ENCODE measurements at places on chromosomes 2 and 18.
A peak's percentile ranks its signal among the peaks of the same experiment; 100 is the strongest.

- DNase-seq = peak; percentile 79
Observed at GRCh38 chr18:61833387-61833786, 59.4 kb downstream of the RNF152 start.

DNA sequence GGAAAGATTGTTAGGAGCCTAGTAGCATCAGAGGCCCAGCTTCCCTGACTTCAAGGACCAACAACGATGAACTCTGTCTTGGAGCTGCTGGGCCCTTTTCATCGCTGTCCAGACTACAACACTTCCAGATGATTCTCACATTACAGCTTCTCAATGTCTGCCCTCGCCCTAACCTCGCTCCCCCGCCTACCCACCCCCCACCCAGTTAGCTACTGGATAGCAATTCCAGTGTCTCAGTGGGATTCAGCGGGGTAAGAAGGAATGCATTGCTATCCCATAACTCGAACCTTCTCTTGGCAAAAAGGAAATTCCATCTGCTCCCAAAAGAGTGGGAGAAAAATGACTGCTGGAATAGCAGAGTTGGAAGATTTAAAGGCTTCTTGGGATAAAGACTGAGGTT is 65.0 kb downstream of the RPL37A start:
- peak; percentile 84 for DNase-seq

GRCh38 chr2:96692094-96692971 is 47.5 kb downstream of the LMAN2L start:
- no peak for DNase-seq

DNA sequence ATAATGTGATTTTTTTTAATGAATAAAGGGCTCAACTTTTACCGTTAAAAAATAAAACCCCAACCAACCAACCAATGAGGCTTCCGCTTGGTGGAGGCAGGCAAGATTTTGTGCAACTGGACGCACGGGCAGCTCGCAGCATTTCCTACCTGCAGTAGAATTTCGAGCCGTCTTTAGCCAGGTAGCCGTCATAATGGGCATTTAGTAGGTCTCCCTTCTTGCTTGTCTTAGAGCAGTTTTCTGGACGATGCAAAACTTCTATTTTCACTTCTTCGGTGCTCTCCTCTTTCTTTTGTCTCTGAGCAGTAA is 316 bp downstream of the FKBP7 start:
- DNase-seq = peak; percentile 9

- DNase-seq = no peak
Observed at GRCh38 chr2:65604246-65604645, 171.8 kb upstream of the SPRED2 start.

- no peak for DNase-seq
Observed at GRCh38 chr2:74515271-74515980, 1.2 kb downstream of the TLX2 start.

DNA sequence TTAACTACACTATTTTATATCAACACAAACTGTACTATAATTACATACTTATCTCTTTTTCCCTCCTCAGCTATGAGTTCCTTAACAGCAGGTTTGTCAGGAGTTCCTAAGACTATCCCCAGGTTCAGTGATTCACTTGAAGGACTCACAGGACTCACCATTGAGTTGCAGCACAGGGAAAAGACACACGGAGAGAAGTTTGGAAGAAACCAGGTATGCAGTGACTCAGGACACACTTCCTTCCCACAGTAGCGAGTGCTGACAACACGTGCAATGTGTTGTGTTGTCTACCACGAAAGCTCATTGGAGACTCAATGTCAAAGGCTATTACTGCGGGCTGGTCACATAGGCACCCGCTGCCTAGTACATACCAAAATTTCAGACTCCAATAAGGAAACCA is 32.0 kb downstream of the MGAT4A start:
- DNase-seq = no peak

- no peak for DNase-seq
Observed at GRCh38 chr2:21981127-21981526, 857.4 kb downstream of the TDRD15 start.

DNA sequence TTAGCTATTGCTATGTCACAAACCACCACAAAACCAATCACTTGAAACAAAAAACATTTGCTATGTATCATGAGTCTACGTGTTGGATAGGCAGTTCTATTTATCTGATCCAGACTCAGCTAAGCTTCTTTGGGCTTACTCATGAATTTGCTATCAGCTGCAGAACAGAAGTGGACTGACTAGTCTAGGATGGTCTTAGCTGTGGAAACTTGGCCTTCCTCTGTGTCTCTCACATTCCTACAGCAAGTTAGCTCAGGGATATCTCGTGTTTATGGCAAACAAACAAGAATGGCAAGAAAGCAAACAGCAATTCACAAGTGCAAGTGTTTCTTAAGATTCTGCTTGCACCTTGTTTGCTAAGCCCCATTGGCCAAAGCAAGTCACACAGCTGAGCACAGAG is 288.0 kb upstream of the TNP1 start:
- no peak for DNase-seq

GRCh38 chr2:178473931-178474330 is 4.5 kb downstream of the FKBP7 start:
- peak; percentile 23 for DNase-seq

GRCh38 chr2:26907416-26907815 is 59.5 kb downstream of the DPYSL5 start:
- no peak for DNase-seq

GRCh38 chr2:111936881-111937280 is 38.5 kb downstream of the MERTK start:
- no peak for DNase-seq

- DNase-seq = peak; percentile 64
Observed at GRCh38 chr2:18950361-18950851, 361.0 kb upstream of the NT5C1B start.

DNA sequence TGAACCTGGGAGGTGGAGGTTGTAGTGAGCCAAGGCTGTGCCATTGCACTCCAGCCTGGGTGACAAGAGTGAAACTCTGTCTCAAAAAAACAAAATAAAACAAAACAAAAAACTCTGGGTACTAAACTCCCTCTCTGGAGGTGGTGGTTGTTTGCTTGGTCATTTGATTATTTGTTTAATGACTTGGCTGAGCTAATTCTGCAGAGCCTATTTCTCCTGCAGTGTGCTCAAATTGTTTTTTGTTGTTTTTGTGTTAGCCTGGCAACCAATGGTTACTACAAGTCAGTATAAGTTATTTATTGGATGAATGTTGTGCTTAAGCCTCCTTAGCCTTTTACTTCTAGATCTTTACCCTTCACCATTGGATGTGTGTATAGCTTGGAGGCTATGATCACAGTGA is 387.5 kb downstream of the ADCYAP1 start:
- no peak for DNase-seq

DNA sequence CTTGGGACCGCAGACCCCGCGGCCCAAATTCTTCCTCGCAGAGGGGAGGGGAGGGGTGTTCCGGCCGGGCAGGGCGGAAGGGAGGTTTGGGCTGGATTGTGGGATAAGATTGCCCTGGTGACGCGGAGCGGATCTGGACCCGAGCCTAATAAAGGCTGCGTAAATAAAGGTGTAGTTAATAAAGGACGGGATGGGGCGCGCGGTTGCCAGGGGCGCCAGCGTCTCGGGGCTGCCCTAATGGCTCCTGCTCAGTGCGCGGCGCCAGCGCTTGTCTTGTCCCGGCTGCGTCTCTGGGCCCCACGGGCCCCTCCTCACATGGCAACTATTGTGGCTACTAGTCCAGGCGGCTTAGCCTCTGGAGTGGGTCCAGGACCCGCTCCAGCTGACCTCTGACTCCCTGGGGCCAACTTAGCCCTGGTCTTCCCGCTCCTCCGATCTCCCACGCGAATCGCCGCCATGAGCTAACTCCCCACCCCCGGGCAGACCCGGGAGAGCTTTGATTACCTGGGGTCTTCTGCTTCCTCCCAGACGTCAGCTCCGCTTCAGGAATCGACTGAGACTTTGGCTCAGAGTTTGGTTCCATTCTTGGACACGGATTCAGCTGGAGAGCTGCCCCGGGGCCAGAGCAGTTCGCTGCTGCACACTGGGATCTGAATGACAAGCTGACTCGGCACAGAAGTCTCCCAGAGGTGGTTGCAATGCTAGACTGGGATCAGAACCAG is 36.5 kb downstream of the SLC25A52 start:
- no peak for DNase-seq

DNA sequence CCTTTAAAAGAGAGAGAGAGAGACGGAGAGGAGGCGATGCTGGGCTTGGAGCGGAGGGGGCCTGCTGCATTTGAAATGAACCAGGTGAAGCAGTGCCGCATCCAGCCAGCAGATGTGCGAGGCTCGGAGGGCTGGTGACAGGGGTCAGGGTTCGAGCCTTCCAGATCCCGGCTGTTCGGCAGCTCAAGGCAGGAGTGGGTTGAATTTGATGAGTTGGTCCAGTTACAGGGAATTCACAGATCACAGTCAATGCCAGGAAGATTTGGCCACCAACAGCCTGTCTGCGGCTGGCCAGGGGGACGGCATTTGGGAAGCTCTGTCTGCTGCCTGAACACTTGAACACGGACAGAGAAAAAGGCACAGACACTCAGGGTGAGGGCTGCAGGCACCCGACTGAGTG is 48.6 kb downstream of the PTGR3 start:
- DNase-seq = no peak

DNA sequence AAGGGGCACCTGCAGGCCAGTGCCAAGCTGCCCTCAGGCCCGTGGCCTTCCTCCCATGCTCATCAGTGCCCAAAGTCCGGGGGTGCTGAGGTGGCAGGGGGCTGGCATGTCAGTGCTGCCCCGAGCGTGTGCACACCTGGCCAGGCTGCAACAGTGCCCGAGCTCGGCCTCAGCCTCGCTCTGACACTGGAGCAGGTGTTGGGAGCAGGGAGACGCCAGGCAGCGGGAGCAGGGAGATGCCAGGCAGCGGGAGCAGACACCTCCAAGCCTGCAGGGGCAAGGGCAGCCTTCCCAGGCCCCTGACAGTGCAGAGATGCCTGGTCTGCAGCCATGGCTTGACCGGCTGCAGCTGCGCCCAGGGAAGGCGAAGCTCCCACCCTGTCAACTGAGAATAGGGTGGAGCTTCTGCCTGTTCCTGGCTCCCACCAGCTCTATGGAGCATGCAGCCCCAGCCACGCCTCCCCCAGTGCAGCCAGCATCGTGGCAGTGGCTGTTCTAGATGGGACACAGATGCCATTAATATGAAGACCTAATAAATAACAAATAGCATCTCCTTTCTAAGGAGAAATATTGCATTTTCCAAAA is 82.4 kb downstream of the DTNB start:
- DNase-seq = no peak

DNA sequence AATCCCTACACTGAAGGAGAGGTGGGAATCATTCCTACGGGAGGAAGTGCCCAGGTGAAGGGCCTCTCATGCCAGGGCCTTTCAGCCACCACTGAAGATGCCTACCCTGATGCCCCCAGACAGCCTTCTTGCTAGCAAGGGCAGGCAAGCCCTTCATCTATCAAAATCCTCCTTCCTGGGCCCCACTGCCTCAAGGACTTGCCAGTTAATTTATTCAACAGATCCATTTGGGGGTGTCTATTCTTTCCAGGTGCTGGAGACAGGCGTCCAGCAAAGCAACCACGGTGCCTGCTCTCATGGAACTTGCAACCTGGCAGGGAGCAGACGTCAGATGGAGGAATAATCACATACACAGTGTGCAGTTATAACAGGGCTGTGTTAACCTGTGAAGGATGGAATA is 95.5 kb downstream of the GYPC start:
- DNase-seq = no peak

DNA sequence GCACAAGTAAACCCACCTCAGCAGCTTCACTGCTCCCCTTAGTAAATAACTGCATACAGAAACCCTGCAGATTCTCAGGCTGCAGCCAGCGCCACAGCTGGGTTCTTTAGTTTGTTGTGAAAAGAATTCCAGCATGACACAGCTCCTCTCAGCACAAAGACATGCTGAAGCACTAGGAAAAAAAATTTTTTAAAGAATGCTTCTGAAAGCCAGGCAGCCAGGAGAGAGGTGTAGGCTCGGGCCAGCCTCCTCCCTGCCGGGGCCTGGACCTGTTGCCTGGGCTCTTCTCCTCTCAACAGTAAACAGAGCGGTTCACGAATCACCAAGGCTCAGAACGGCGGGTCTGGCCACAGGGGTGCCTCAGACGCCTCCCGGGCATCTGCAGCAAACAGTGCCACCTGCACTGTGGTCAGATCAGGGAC is 95.7 kb upstream of the POU3F3 start:
- DNase-seq = peak; percentile 28
